Activated T-helper 2 cell treated with anti-CD3 and anti-CD28 coated beads, Interferon-gamma antibody, Interleukin-2, Interleukin-4, amounts not matched to agents 10 μg/mL and 5 μg/mL and 100 μg/mL, durations not matched to agents 14 hours and 24 hours and 36 hours (primary cell): ENCODE measurements at places on chromosomes 6 and 20. TPM values are rescaled to one million over a fixed set of nuclear protein-coding genes. Genes with fewer than 3 reads are reported as not detected.

The SLC35D3 gene
- not detected in 2 replicates for total RNA-seq

DNA sequence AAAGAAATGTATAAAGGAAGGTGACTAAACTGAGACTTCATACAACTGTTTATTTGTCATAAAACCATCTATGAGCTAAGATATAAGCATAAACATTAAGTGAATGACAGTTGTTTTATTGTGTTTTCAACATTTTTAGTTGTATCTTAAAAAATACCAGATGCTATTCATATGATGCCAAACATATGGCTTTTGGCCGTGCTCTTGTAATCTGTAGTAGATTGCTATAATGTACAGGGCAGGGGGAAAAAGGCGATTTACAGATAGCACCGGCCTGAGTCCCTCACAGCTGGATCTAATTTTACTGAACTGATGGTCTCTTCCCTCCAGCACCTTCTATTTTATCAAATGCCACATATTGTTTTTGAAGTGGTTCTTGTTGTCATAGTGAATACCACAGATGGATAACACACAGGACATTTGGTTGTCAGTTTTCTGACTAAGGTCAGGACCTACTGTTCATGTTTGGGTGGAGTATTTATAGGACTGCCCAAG is 48.2 kb downstream of the CENPW start:
- no peak overlapping the region for H3K27ac ChIP-seq
- H3K4me3 ChIP-seq: no peak overlapping the region
- H3K4me1 ChIP-seq: no peaks in the 10 kb centered on the region
- H3K27me3 ChIP-seq: no peaks in the 10 kb centered on the region

DNA sequence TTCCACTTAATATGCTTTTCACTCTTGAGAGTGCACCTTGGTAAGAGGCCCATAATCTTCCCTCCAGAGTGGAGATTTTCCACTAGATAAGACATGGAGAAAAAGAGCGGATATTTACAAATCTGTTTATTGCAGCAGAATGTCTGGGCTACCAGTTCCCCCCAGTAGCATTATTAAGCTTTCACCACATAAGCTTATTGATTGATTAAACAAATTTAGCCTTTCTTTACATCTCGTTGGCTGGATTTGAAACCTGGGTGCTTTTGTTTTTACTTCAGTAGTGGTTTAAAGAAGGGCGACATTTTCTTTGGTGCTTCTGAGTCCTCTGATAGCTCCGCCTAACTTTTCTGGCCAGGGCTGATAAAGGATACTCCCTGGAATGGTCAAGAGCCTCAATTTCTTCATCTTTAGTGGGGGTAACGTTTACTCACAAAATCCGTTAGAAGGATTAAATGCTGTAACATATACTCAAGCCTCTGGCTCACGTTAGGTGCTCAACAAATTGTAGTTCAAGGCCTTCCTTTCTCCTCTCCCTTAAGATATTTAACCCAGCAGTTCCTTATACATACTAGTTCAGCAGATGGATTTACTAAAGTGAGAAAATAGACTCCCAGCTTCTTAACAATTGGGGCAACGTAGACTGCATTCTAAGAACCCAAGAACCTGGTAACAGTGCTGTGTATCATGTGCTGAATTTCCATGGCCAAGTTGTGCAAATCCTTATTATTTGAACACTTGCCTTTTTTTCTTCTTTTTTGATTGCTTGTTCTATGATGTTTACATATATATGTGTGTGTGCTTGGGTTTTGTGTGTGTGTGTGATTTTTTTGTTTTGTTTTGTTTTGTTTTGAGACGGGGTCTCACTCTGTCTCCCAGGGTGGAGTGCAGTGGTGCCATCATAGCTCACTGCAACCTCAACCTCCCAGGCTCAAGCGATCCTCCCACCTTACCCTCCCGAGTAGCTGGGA is 91.4 kb downstream of the RREB1 start:
- H3K27ac ChIP-seq: no peak overlapping the region
- peaks cover 43% of the 10 kb centered on the region for H3K36me3 ChIP-seq
- no peak for DNase-seq
- H3K27me3 ChIP-seq: no peaks in the 10 kb centered on the region
- no peak overlapping the region for H3K4me3 ChIP-seq

DNA sequence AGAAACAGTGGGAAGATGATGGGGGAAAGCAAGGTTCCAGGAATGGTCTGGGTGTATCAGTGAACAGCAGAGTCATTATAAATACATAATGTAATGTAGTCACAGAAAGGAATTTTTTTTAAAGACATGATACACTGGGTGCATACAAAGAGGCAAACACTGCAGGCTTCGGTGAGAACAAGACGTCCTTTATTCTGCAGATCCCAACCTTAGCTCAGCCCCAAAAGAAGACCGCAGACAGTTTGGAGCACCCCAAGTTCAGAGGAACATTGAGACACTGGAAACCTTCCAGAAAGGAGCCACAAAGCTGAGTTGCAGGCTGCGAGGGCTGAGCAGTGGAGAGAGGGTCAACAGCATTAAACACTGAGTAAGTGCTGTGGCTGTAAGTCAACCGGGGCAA is 30.6 kb upstream of the FOXC1 start:
- H3K4me1 ChIP-seq: no peaks in the 10 kb centered on the region
- no peak for DNase-seq
- peaks cover 2% of the 10 kb centered on the region for H3K27me3 ChIP-seq
- no peak overlapping the region for H3K27ac ChIP-seq
- no peak overlapping the region for H3K4me3 ChIP-seq
- H3K36me3 ChIP-seq: no peaks in the 10 kb centered on the region

DNA sequence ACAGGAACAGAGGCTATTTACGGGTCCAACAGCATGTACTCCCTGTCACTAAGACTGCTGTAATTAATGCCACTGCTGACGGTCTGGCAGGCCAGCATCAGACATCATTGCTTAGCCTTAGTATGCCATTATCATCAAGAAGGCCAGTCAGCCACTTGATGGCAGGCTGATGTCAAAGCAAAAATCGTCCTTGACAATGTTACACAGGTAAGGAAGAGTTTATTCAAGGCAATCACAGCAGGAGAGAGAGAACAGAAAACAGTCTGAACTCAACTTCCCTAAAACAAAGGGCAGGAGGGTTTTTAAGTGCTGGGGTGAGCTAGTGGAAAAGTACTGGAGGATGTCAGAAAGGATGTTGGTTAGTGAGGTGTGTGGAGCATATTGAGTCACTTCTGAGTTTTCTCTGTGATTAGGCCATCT is 25.1 kb downstream of the FKBP1C start:
- no peaks in the 10 kb centered on the region for H3K27me3 ChIP-seq
- H3K36me3 ChIP-seq: no peaks in the 10 kb centered on the region
- no peak for DNase-seq
- H3K4me1 ChIP-seq: no peaks in the 10 kb centered on the region

The COX4I2 gene
- not detected in 2 replicates for total RNA-seq

DNA sequence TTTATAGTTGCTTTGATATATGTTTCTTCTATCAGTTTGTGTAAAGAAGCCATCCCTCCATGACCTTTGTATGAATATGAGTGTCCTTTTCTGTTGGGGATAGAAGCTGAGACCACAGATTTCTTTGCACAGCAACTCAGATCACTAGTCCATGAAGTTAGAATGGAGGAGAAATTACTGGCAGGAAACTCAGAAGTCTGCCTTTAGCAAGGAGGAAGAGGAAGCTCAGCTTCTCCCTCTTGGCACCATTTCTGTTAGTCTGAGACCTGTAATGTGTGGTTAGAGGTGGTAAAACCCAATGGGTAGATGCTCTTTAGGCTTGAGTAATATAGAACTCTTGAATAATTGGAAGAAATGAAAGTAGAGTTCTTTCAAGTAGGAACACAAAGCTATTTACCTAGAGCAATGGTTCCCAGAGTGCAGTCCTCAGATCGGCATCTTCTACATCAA is 995.3 kb upstream of the FLRT3 start:
- no peaks in the 10 kb centered on the region for H3K27me3 ChIP-seq
- H3K4me1 ChIP-seq: no peaks in the 10 kb centered on the region
- no peaks in the 10 kb centered on the region for H3K36me3 ChIP-seq
- no peak overlapping the region for H3K4me3 ChIP-seq
- H3K27ac ChIP-seq: no peak overlapping the region

The SLC44A4 gene
- total RNA-seq: 0.18 TPM in 1 of 2 replicates, not detected in the other

The DCDC2 gene
- total RNA-seq: not detected in 2 replicates

GRCh38 chr6:27288136-27289044 is 23.7 kb downstream of the POM121L2 start:
- H3K27ac ChIP-seq: no peak overlapping the region
- peaks cover 85% of the 10 kb centered on the region for H3K27me3 ChIP-seq
- H3K4me1 ChIP-seq: peaks cover 15% of the 10 kb centered on the region
- H3K36me3 ChIP-seq: peaks cover 9% of the 10 kb centered on the region
- H3K4me3 ChIP-seq: no peak overlapping the region

DNA sequence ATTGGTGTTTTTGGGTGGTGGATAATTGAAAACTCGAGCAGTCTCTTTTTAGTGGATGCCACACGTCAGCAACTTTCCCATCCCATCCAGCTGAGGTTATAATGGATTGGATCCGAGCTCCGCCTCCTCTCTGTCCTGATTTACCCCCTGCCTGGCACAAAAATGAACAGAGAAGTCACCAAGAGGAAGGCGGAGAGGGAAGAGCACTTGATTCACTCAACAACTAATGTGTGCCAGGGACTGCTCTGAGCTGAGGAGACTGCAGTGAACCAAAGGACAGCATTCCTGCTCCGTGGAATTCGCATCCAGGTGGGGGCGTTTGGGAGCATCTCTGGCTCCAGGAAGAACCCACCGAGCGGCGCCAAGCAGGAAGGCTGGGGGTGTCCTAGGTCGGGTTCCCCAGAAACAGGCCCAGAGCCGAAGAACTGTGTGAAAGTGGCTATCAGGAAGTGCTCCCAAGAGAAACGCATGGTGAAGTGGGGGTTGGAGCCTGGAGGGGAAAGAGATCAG is 95.8 kb upstream of the NAA20 start:
- no peaks in the 10 kb centered on the region for H3K4me1 ChIP-seq
- no peak overlapping the region for H3K4me3 ChIP-seq
- no peaks in the 10 kb centered on the region for H3K36me3 ChIP-seq
- peaks cover 6% of the 10 kb centered on the region for H3K27me3 ChIP-seq
- no peak overlapping the region for H3K27ac ChIP-seq

DNA sequence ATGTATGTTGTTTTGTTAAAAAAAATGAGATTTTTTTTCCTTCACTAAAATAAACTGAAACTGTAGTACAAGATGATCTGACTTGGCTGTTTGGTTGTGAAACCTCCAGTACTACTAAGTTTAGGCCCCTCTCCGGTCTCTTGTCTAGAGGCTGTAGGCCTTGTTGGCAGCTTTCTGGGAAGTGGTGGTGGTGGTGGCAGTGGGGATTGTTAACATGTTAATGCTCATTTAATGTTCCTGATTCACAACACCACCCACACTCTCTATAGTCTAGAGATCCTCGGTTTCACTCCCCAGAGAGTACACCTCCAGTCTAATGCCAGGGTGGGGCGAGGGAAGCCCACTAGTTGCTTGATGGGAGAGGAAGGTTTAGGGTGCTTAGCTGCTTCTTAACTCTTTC is 24.1 kb downstream of the STK4 start:
- H3K27me3 ChIP-seq: no peaks in the 10 kb centered on the region
- H3K36me3 ChIP-seq: peaks cover 74% of the 10 kb centered on the region
- no peak for DNase-seq

The PHACTR1 gene
- 0.05 and 0.11 TPM in 2 replicates for total RNA-seq

DNA sequence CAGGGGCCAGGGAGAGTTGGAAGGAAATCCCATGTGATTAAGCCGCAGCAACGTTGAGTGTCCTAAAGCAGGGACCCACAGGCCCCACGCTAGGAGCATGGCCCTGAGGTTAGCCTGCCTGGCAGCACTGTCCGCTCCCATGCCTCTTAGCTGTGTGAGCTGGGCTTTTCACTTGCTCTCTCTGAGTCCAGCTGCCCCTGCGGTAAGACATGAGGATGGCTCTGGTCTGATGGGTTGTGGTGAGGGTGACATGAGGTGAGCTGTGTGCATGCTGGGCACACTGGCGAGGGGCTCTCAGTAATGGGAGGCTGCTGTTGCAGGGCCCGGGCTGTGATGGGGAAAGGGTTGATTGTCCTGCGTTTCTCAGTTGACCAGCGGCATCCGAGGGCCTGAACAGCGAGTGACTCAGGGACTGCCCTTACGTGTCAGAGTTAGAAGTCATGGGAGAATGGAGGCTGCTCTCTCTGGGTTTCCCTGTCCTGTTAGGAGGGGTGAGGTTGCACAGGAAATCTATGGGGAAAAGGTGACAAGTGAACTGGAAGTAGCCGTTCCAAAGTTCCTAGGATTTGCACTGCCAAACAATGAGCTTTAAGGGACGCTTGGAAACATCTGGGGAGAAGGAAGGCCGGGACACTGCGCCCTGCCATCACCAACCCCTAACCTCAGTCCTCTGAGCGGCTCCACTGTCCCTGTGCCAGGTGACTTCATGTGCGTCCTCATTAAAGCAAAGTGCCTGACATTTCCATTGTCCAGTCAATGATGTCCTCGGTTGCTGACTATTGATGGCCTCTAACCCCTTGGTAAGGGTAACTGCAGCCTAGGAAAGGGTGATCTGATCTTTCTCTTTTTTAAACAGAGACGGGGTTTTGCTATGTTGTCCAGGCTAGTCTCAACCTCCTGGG is 51.3 kb downstream of the ADNP start:
- H3K4me3 ChIP-seq: no peak overlapping the region
- no peaks in the 10 kb centered on the region for H3K27me3 ChIP-seq
- H3K4me1 ChIP-seq: no peaks in the 10 kb centered on the region

GRCh38 chr6:140915551-140915950 is 1217.2 kb upstream of the GJE1 start:
- H3K4me3 ChIP-seq: no peak overlapping the region
- H3K27ac ChIP-seq: no peak overlapping the region
- H3K36me3 ChIP-seq: no peaks in the 10 kb centered on the region
- no peak for DNase-seq
- no peaks in the 10 kb centered on the region for H3K4me1 ChIP-seq

DNA sequence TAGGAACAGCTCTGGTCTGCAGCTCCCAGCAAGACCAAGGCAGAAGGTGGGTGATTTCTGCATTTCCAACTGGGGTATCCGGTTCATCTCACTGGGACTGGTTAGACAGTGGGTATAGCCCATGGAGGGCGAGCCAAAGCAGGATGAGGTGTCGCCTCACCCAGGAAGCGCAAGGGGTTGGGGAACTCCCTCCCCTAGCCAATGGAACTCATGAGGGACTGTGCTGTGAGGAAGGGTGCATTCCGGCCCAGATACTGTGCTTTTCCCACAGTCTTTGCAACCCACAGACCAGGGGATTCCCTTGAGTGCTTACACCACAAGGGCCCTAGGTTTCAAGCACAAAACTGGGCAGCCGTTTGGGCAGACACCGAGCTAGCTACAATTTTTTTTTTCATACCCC is 21.8 kb downstream of the HDDC2 start:
- DNase-seq: no peak
- no peaks in the 10 kb centered on the region for H3K27me3 ChIP-seq
- no peak overlapping the region for H3K27ac ChIP-seq

- DNase-seq: no peak
- no peaks in the 10 kb centered on the region for H3K36me3 ChIP-seq
- peaks cover 5% of the 10 kb centered on the region for H3K27me3 ChIP-seq
- no peaks in the 10 kb centered on the region for H3K4me1 ChIP-seq
- H3K27ac ChIP-seq: no peak overlapping the region
Measured at GRCh38 chr6:12401200-12401599, 111.0 kb downstream of the EDN1 start.
